Thymus (tissue), 14 donors: ENCODE measurements at places on chromosomes 5 and 9. TPM values are rescaled to one million over a fixed set of nuclear protein-coding genes. Genes with fewer than 3 reads are reported as not detected.

The PHF24 gene
- polyA plus RNA-seq: 0.37 TPM

The SLC36A2 gene
- polyA plus RNA-seq: 0.02 TPM

The EEIG1 gene
- polyA plus RNA-seq: 51.4 TPM

The PDE6A gene
- polyA plus RNA-seq: 0.16 TPM

The PTCH1 gene
- polyA plus RNA-seq: 3.4 TPM

The KIAA1958 gene
- polyA plus RNA-seq: 1.8 TPM

The KIF12 gene
- polyA plus RNA-seq: 1.8 TPM

The FBXO10 gene
- 2.5 TPM for polyA plus RNA-seq

The STPG3 gene
- polyA plus RNA-seq: 0.43 TPM

The TPPP gene
- polyA plus RNA-seq: 0.64 TPM

The RMRP gene
- 13.0 TPM for polyA plus RNA-seq

The GFI1B gene
- 0.34 TPM for polyA plus RNA-seq

The ZDHHC11 gene
- polyA plus RNA-seq: 9.6 TPM

DNA sequence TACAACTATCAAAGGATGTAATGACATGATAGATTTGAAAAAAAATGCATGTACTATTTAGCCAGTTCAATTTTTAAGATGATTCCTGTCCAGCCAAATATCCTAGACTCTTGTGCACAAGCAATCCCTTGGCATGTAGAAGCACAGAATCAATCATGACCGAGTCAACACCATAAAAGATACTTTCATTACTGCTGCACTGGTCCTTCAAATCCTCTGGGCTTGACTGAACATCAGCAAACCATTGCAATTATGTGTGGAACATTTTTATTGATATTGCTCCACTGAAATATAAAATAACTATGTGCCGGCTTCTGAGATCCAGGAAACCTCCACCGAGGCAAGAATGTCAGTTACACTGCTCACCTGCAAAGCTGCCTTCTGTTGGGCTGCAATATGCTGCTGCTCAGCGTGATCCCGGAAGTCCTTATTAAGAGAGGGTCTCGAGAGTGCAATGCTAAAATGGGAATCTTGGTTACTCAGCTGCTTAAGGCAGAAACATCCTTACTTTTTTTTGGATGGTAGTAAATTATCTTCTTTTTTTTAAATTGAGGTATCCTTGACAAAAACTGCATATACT is 28.7 kb downstream of the INIP start:
- DNase-seq: no peak

GRCh38 chr5:56415356-56415765 is 182.2 kb upstream of the ANKRD55 start:
- DNase-seq: peak; percentile 44

GRCh38 chr5:154610321-154611154 is 132.5 kb upstream of the HAND1 start:
- no peak for DNase-seq

DNA sequence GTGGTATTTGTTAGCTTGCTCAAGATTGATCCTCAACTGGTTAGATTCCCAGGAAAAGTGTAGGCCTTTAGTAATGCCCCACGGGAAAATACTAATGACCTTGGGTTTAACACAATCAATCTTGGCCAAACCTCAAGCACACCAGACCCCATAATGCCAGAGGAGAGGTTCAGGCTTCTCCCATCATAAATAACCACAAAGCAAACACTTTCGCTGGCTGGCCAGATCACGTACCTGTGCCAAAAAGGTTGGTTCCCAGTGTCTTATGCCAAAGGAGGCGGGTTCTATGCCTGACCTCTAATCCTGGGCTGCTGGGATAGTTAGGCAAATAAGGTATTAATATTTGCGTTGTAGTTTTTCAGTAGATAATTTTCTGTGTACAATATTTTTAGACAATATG is 379.2 kb upstream of the CDH18 start:
- DNase-seq: no peak

GRCh38 chr5:95655575-95655974 is 9.0 kb downstream of the RFESD start:
- no peak for DNase-seq

- no peak for DNase-seq
These were observed 246.5 kb upstream of the ATP10B start for GRCh38 chr5:161098516-161098915.

- no peak for DNase-seq
These were observed 23.1 kb downstream of the IRF1 start for GRCh38 chr5:132467287-132467984.

DNA sequence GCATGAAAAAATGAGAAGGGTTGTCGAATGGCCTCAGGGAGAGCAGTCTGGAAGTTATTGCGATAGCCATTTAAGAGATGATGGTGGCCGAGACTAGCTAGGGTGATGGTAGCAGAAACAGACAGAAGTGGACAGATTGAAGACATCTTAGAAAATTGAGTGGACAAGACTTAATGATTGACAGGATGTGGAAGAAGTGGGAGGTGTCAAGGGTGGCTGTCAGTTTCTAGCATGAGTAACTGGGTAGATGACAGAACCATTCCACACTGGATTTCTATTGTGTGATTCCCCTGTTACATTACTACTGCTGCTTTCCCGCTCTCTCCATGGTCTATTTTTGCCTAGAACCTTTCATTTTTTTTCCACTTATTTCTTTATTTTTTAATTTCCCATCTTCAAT is 12.6 kb downstream of the CHMP5 start:
- no peak for DNase-seq

DNA sequence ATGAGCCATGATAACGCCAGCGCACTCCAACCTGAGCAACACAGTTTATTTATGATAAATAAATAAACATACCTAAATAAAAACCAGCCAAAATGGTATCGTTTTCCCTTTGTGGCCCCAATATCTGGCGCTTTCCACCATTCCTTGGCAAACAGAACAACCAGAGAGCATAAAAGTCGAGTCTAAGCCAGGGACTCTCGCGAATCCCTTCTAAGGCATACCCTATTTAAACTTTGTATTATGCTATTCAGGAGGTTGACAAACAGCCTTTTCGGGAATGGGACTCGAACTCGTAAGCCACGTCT is 386 bp upstream of the MATR3 start:
- no peak for DNase-seq

DNA sequence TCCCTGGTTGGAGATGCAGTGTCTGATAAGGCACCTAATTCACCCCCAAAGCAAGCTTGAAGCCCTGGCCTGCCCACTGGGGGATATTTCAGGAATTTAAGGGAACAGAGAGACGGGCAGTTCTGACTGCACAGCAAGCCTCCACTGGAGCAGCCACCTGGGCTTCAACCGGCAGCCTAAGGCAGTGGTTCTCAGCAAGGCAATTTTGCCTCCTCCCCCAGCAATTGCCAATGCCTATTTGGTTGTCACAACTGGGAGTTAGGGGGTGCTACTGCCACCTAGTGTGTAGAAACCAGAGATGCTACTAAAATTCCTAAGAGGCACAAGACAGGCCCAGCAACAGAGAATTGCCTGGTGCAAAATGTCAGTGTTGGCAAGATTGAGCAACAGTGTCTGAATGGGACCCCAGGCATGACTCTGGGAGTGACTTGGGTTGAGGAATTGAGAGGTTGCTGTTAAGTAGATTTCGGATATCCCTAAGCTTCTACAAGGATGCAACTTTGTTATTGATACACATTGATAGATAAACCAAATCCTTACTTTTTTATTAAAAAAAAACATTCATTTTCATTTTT is 58.7 kb upstream of the CTSL start:
- DNase-seq: no peak

GRCh38 chr5:9401786-9402472 is 143.9 kb downstream of the SEMA5A start:
- no peak for DNase-seq

- no peak for DNase-seq
These were observed 310.6 kb downstream of the NDUFS4 start for GRCh38 chr5:53871050-53871449.

- no peak for DNase-seq
These were observed 43.5 kb downstream of the IRX1 start for GRCh38 chr5:3639175-3639574.

GRCh38 chr5:149366169-149366729 is 8.4 kb downstream of the PCYOX1L start:
- no peak for DNase-seq

DNA sequence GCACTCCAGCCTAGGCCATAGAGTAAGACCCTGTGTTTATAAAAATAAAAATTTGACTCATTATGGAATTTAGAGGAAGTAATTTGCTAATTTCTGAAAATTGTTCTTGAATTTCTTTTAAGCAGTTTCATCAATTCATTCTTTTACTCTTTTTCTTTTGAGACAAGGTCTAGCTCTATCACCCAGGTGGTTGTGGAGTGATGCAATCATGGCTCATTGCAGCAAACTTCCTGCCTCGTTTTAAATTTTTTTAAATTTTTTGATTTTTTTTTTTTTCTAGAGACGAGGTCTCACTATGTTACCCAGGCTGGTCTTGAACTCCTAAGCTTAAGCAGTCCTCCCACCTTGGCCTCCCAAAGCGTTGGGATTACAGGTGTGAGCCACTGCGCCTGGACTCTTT is 3.1 kb upstream of the CAMLG start:
- no peak for DNase-seq

- no peak for DNase-seq
These were observed 384 bp upstream of the DMXL1 start for GRCh38 chr5:119070578-119070827.

DNA sequence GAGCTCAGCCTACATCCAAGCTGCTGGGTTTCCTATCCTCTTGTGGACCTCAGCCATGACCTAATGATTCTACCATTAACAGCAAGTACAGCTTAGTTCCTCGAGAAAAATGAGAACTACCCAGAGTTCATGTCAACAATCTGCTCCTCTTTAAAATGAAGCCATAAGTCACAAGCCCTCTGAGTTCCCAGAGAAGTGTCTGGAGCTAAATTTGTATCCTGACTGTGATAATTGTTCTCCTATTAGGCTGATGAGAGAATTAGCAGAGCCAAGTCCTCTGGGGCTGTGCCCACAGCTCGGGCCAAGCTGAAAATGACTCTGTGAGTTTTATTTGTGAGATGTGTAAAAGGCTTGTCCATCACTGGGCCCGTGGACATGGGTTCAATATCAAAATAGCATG is 145.1 kb upstream of the SMIM23 start:
- DNase-seq: no peak

DNA sequence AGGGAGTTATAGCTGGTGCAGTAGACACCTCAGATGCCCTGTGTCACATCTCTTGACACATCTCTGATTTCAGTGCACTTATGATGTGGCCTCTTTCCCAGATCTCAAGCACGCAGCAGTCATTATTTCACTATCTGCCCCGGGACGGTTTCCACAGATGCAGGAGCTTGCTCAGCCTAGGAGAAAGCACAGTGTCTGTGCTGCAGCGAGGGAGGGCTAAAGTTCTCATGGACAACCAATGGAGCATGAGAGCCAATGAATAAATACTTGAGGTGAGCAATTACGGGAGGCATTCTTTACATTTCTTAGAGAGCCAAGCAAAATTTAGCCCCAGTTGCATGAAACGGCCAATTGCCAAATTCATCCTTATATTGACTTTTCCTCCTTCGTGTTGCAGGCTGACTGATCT is 7.4 kb upstream of the MOB3B start:
- DNase-seq: no peak

DNA sequence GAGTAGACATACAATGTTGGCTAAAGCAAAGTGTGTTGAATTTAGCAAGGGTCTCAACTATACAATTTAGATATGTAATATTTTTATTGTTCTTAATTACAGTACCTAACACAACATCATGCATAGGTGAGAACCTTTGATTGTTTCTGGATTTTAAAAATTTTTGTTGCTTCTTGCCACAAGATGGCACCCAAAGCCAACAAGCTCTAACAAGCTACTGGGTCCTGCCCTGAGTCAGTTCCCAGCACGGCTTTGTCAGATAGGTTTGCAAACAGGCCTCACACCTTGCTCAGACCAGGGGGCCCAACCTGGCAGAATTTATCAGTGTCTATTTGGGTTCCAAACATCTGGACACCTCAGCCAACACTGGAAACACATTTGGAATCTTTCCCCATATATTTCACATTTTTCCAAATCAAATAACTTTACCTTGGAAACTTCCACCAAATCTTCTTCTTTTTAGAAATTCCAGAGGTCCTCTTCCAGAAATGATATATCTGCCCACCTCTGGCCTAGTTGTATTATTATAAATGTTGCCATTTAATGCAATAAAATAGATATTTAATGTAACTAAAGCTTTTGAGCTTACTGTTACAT is 49.5 kb upstream of the EGFLAM start:
- DNase-seq: no peak

GRCh38 chr9:73173557-73174329 is 22.1 kb downstream of the ANXA1 start:
- no peak for DNase-seq

DNA sequence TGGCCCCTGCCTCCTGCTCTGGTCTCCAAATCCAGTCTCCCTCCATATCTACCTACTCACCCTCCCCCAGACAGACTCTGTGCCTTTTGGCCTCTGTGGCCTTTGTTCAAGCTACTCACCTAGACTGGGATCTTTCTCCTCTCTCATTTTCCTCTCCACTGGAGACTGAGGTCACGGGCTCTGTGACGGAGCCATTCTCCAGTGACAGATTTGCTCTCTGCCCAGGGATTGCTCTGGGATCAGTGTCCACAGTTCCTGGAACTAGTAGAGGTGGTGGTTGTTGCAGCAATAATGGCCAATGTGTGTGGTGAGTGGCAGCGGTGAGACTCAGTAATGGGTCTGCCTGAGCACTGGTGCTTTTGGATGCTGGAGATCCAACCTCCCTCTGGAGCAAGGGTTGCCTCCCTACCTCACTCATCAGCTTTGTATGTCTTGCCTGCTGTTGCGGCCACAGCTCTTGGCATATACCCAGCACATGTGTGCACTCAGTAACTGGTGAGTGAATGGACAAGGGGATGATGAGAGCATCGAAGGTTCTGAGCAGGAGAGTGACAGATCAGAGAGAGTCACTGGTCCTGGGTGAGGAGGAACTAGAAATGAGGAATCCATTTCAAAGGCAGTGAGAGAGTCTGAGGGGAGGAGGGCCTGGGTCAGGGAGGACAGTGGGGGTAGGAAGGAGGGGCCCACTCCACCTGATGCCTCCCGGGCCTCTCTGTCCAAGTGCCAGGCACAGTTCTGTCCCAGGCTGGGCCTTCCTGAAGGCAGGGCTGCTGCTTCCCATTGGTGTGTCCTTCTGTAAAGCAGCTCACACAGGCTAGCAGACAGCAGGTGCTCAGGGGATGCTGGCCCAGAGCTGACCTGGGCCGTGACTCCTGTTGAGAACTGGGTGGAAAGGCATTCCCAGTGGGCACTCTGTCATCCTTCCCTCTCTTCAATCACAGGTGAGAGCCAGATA is 96.5 kb upstream of the PITX1 start:
- no peak for DNase-seq

DNA sequence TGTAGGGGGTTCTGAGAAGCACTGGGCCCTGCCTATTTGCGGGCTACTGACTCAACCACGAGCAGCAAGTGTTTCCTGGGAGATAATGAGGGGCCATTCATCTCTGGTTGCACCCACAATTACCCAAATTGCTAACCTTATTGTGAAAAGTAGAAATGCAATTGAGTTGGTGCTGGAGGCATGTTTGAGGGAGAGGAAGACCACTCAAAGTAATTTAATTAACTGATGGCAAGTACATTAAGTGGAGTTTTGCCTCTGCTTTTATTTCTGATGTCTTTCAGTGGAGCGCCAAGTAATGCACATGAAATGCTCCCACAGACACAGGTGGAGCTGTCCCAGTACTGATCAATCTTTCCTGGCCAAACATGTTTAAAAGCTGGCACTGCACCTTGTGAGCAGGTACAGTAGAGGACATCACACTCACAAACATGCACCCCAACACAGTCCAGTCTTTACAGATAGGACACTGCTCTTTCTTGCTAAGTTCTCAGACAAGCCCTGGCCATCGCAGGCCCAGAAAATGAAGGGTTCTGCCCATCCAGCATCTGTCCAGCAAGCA is 195.4 kb downstream of the HSPA4 start:
- DNase-seq: no peak

GRCh38 chr5:124462751-124463150 is 283.7 kb downstream of the ZNF608 start:
- DNase-seq: no peak

- no peak for DNase-seq
These were observed 262.0 kb upstream of the FBXL7 start for GRCh38 chr5:15238006-15238405.
